ENCODE measurements at places on chromosomes 1 and 21. TPM values are rescaled to one million over a fixed set of nuclear protein-coding genes. Genes with fewer than 3 reads are reported as not detected.

Gene SH2D5
- total RNA-seq = 2.1 TPM

- no peak for DNase-seq
Observed at GRCh38 chr1:6208723-6209660, 3.1 kb downstream of the RNF207 start.

DNA sequence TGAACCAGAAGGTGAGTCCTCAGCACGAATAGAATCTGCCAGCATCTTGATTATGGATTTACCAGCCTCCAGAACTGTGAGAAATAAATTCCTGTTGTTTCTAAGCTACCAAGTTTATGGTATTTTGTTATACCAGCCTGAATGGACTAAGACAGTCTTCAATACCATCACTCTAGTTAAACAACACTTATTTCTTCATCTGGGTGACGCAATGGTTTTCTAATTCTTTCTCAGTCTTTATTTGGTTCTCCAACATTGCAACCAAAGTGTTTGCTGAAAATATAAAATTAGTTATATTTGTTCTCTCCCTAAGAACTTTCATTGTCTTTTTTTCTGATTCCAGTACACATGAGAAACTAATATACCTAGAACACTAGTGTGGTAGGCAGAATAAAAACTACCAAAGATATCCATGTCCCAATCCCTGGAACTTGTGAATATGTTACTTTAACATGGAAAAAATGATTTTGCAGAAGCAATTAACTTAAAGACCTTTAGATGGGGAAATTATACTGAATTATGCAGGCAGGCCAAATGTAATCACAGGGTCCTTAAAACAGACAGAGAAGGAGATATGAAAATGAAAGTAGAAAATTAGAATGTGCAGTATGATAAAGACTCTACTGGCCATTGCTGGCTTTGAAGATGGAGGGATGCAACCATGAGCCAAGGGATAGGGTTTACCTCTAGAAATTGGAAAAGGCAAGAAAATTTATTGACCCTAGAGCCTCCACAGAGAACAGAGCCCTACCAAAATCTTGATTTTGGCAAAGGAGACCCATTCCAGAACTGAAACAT is 1115.1 kb downstream of the PLA2G4A start:
- no peak for DNase-seq

- no peak for DNase-seq
Observed at GRCh38 chr21:14535702-14536101, 10.4 kb downstream of the SAMSN1 start.

DNA sequence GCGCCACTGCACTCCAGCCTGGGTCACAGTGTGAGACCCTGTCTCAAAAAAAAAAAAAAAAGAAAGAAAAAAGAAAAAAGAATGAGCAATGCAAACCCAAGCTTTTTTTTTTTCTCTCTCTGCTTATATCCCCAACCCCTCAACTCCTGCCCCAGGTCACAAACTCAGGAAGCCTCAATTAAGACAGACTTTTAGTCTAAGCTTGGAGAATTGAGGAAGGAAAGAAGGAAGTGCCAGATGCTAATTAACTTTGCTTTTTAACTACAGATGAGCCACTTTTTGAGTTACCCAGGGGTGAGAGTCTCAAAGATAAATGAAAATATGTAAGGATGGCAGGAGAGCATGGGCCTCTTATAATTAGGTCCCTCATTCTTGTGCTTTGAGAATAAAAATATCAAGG is 33.3 kb downstream of the PIK3CD start:
- no peak for DNase-seq
